ENCODE measurements at places on chromosomes 4 and X. TPM values are rescaled to one million over a fixed set of nuclear protein-coding genes. Genes with fewer than 3 reads are reported as not detected.

DNA sequence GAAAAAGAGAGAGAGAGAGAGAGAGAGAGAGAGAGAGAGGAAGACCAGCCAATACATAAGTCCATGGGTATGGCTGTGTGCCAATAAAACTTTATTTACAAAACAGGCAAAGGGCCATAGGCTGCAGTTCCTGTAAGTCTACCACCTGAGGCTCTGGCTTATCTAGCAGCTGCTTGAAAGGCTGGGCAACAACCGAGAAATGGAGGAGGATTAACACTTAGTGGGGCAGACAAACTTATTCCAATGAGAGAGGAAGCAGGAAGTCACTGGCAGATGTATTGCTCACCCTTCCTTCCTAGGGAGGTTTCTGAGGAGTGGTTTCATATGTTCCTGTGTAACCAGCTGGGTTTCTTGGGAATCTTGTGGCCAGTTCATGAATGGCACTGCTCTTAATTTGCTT, 4.7 kb upstream of the GPR143 start:
- DNase-seq, result no peak

DNA sequence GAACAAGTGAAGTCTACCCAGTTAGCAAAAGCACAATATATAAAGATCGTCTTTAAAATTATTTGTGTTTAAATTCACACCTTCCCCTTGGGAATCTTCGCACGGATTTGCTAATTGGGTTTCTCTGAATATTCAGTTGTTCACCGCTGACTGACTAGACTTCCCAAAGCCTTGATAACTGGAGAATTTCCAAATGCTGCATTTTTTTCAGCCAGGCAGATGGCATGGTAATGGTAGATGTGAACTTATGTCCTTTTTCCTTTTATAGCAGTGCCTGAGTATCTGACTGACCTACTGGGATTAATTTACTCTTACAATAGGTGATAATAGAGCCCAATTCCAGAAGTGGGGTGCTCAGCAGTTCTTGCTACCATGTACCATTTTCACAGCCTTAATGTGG, 548.1 kb downstream of the PACRGL start:
- DNase-seq, result no peak

GRCh38 chr4:41693629-41694028, 54.9 kb downstream of the PHOX2B start:
- no peak for DNase-seq

- no peak for DNase-seq
These were observed 289.1 kb downstream of the PCDH19 start for GRCh38 chrX:100120956-100121355.

- DNase-seq, result no peak
These were observed 19.3 kb downstream of the SCARB2 start for GRCh38 chr4:76194325-76194724.

The CLGN gene
- 5.8 TPM for total RNA-seq

The CAPN6 gene
- total RNA-seq, result not detected

All from dorsolateral prefrontal cortex (tissue), 122 donors.